ENCODE measurements at places on chromosomes 12 and 14.

GRCh38 chr14:24910408-24910986, 139.4 kb downstream of the STXBP6 start:
- DNase-seq: no peak

DNA sequence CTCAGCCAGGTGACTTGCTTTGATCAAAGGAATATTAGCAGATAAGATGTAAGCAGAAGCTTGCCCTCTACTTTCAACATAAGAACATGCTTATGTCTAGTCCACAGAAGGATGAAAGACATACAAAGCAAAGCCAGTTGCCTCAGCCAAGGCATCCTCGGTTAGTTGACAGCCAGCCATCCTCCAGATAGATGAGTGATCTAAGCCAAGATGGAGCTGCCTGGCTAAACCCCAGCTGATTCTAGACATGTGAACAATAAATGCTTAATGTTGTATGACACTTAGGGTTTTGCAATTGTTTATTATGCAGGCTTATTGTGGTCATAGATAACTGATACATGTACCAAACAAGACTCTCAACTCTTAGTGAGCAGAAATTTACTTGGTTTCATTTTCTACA, 157.6 kb upstream of the TMTC2 start:
- DNase-seq: no peak

- DNase-seq: no peak
Observed at GRCh38 chr12:81470923-81471322, 288.2 kb downstream of the PPFIA2 start.

GRCh38 chr14:32762886-32763285, 175.8 kb upstream of the NPAS3 start:
- no peak for DNase-seq

DNA sequence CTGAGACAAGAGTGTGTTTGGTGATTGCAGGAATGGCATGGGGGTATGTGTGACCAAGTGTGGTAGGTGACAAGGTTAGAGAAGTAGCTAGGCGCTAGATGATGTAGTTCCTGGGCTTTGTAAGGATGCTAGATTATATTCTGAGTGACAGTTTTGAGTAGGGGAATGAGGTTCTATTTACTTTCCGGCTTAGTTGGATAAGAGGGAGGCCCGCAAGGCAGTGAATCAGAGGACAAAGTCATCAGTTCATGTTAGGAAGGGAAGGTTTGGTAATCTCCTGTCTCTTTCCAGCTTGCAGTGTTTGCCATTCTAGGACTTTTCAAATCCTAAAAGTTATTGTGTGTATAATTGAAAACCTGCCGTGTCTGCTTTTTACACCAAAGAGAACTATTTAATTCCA, 45.0 kb downstream of the CFAP54 start:
- no peak for DNase-seq

DNA sequence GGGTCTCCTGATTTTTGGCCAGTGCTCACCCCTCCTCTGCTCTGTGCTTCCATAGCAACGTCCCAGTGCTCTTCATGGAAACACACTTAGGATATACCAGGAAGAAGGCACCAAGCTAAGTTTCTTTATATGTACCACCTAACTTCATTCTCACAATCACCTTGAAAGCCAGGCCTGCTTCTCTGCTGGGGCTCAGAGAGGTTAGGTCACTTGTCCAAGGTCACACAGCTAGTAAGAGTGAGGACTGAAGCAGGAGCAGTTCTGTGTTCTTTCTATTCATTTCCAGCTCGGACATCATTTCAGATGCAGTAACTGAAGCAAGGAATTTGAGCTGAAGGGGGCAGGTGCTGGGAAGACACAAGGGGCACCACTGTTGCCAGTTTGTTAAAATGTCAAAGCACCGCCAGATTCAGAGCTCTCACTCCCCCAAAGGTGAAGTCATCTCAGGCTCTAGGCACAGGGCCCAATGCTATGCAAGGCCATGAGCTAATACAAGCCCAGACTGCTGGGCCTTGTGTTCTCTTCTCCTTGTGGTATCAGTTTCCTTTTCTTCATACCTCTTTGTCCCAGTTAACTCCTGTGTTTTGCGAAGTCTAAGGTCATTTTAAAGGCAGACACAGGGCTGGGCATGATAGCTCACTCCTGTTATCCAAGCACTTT, 19.7 kb upstream of the YY1 start:
- DNase-seq: no peak

DNA sequence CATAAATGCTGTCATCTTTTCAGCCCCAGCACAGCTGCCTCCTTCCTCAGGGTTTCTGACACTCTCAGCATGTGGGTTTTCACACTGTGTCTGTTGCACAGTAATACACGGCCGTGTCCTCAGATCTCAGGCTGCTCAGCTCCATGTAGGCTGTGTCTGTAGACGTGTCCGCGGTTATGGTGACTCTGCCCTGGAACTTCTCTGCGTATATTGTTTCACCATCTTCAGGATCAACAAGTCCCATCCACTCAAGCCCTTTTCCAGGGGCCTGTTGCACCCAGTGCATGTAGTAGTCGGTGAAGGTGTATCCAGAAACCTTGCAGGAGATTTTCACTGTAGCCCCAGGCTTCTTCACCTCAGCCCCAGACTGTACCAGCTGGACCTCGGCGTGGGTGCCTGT, 1210.6 kb downstream of the TMEM121 start:
- DNase-seq: no peak

DNA sequence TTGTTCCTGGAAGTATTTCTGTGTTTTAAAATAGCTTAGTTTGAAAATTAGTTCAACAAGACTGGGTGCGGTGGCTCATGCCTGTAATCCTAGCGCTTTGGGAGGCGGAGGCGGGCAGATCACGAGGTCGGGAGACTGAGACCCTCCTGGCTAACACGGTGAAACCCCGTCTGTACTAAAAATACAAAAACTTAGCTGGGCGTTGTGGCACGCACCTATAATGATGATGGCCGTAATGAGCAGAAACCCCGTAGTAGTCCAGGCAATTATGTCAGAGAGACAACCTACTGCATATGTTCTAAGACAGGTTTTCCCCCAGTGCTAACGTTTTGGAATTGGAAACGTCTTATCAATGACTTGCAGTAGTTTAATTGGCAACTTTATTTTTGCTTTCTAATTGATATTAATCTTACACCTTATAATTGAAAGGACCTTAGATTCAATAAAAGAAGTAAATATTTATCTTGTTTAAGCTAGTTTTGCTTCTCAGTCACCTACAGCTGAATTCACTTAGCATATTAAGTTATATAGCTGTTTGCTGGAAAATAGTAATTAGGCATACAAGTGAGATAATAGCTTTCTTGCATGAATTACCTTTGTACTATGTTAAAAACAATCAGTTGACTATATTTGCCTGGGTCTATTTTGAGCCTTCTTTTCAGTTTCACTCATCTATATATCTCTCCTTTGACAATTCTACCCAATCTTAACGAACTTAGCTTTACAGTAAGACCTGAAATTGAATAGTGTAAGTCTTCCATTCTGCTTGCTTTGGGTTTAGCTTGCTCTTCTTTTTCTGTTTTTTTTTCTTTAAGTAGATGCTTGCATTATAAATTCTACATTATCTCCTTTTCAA, 15.6 kb downstream of the CLECL1 start:
- no peak for DNase-seq

GRCh38 chr14:64601571-64601970, 51.8 kb downstream of the PPP1R36 start:
- no peak for DNase-seq

DNA sequence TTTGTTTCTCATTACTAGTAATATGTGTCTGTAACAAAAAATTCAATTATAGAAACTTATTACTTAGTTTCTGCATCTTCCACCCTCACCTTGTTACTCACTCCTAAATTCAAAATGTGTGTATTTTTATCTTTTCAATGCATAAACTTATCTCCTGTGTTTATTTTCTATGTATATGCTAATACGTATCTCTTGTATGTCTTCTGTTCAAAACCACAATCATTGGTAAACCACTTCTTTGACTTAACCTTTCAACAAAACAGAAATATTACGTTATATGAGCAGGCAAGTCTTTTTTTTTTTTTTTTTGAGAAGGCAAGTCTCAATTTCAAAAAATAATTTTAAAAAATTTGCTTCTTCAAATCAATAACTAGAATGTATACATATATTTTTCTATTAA, 39.2 kb upstream of the RPH3A start:
- no peak for DNase-seq

DNA sequence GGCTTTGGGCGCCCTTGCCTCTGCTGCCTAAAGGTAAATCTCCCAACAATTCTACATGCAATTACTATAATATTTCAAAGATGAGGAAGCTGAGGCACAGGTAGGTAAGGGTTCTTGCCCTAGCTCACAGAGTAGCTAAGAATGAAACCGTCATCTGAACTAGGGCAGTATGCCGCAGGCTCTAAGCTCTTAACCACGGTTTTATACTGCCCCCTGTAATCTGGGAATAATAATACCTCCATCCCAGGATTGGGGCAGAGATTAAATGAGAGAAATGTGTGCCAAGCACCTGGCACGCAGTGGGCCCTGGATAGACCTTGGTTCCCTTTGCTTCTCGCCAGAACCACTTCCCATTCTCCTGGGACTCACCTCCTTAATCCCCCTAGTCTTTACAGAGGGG, 1.5 kb upstream of the HRK start:
- DNase-seq: no peak

All from stimulated activated CD8-positive, alpha-beta memory T cell treated with anti-CD3 and anti-CD28 coated beads, Interleukin-2, amount 100 ng/mL, for 1 hour (primary cell).